ENCODE measurements at places on chromosomes 2 and 18.

DNA sequence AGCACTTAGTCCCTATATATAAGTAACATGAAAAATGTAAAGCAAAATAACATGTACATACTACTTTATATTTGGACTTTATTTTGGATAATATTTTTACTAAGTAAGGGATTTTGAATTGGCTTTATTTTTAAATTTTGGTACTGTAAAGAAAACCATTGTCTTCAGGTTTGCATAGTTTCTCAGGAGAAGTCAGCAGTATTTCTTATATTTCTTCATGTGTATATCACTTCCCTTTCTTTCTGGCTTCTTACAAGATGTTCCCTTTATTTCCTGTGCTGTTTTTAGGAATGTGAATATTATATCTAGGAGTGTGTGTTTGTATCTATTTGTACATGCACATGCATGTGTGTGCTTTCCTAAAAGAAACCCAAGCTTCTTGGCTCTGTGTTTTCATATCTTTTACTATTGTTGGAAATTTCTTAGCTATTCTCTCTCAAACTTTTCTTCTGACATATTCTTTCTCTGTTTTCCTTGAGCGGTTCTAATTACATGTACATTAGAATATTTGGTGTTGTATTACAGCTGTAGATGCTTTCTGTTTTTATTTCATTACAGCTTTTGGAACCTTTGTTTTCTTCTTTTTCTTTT lies 1549.7 kb upstream of the ACVR2A start:
- no peak for DNase-seq

GRCh38 chr2:236204953-236205352 lies 36.8 kb upstream of the GBX2 start:
- DNase-seq, result no peak

- no peak for DNase-seq
Measured at GRCh38 chr2:199994371-199994770, 39.0 kb downstream of the MAIP1 start.

GRCh38 chr2:65267008-65267407 lies 39.4 kb downstream of the ACTR2 start:
- no peak for DNase-seq

- no peak for DNase-seq
Measured at GRCh38 chr2:28035163-28035690, 144.7 kb downstream of the BABAM2 start.

DNA sequence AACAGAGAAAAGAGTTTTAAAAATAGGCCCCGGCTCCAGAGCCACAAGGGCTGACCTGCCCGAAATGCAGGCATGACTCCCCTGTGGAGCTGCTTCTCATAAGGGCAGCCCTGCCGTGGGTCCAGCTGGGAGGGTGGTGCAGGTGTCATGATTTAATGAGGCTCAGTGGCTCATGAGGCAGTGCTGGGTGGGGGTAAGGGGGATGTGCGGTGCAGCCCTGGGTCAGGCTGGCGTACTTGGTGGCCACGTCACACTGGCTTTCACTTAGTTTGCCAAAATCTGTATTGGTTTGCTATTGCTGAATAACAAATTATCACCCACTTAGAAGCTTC lies 33.6 kb downstream of the HJURP start:
- no peak for DNase-seq

DNA sequence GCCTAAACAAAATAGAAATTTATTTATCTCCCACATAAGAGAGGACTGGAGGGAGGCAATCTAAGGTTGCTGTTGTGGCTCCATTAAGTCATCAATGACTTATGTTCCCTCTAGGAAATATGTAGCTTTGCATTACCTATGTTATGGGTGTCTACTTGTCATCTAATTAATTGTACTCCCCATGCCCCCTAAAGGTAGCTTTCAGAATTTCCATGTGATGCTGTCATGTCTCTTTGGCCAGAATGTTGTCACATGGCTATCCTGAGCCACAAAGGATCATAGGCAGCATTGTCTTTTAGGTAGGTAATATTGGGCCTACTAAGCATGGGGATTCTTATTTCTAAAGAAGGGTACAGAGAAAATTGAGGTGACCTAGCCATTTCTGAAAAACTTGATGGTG lies 935.6 kb upstream of the FANCL start:
- DNase-seq, result no peak

GRCh38 chr2:85753035-85753524 lies 711 bp upstream of the ATOH8 start:
- DNase-seq, result no peak

DNA sequence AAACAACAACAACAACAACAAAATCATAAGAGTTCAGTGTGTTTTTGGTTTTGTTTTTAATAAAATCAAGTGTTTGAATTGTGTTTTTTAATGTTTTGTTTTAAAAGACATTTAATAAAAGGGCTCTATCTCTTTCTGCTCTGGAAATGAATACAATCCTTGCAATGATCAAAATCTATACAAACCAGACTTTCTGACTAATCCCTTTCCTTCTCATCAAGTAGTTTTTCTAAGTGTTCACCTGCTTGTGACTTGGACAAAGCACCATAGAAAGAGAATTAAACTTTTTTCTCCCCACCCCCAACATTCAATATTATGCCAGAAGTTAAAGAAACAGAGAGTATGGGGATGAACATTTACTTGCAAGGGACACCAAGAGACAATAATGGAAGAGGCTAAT lies 61.4 kb downstream of the KCTD18 start:
- DNase-seq, result no peak

DNA sequence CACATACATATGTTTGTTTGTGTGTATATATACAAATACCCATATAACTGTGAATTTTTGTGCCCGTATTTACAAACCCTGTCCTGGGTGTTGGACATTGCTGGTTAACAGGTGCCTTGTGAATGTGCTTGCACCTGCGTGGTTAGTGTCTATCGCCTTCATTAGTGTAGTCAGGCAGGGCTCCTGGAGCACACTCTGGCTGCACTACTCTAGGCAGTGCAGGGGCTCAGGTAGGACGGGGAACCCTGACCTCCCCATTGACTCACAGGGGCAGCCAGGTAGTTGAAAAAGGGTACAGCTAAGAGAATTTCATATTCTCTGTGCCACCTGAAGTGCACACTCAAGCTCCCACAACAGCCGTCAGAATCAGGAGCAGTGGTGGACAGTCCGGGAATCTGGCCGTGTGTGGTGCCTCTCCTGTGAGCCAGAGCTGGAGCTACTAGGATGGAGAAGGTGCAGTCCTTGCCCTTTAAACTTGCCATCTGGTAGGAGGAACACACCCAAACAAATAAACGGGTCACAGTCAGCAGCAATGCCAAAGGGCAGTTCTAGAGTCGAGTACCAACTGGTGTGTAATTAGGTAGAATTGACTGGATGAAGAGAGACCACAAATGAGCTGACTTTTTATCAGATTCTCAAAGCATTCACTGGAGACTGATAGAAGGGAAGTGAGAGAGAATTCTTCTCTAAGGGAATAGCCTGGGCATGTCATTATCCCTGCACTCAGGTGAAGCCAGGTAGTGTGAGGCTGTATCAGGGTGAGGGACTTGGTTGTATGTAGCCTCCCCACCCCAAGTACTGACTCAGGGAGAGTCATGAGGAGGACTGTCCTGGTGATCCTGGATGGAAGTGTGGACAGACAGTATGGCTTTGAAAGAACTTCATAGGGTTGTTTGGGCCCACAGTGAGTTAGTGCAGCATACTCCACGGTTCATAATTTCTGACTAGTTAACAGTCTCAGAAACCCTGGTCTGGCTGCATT lies 44.1 kb downstream of the FARP2 start:
- no peak for DNase-seq

DNA sequence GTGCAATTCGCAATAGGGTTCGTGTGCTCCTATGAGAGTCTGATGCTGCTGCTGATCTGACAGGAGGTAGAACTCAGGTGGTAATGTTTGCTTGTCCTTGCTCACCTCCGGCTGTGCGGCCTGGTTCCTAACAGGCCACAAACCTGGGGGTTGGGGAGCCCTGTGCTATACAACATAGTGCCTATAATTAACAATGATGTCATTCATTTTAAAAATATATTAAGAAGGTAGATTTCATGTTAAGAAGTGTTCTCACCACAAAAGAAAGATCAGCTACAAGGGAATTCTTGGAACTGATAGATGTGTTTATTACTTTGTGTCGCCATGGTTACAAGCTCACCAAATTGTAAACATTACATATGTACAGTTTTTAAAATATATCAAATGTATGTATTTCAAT lies 200.5 kb downstream of the GRB14 start:
- no peak for DNase-seq

- DNase-seq, result no peak
Measured at GRCh38 chr18:13566941-13567746, 159.2 kb downstream of the FAM210A start.

DNA sequence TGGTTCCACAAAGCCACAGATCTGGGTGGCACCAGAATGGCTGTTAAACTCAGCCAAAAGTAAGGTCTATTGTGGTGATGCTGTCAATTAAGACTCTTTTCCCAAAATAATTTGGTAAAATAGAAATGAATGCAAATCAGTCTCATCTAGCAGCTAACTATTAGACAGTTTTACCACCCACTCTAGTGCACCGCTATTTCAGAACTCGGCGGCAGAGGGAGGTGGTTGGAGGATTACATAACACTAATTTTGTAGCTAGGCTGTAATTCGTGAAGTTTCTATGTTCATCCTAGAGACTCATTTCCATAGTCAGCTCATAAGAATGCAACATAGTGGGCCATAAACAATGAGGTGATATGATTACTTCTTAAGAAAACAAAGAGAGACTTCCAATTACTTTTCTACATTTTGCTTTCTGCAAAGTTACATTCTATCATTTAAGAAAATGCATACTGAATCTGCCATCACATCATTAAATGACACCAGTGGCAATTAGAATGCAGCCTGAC lies 413.8 kb downstream of the FBXO15 start:
- DNase-seq, result no peak

- DNase-seq, result no peak
Measured at GRCh38 chr2:56117764-56118163, 66.0 kb upstream of the CCDC85A start.

- DNase-seq, result no peak
Measured at GRCh38 chr2:182618672-182619079, 97.4 kb upstream of the DNAJC10 start.

GRCh38 chr18:35494251-35495220 lies 3.2 kb downstream of the INO80C start:
- DNase-seq, result no peak

- no peak for DNase-seq
Measured at GRCh38 chr18:77101410-77102258, 30.9 kb downstream of the MBP start.

- no peak for DNase-seq
Measured at GRCh38 chr2:1940679-1941078, 196.4 kb upstream of the PXDN start.

- no peak for DNase-seq
Measured at GRCh38 chr2:232776435-232776834, at the start of gene KCNJ13. Gene KCNJ13, minus strand, starts transcription at chr2:232776565. Its CDS starts 5,203 bp downstream, at chr2:232771362.

- no peak for DNase-seq
Measured at GRCh38 chr2:240832921-240833494, 13.0 kb upstream of the KIF1A start.

- no peak for DNase-seq
Measured at GRCh38 chr2:32932825-32933755, 13.7 kb upstream of the LTBP1 start.

All from NCI-H1092 (cell line).